ENCODE measurements at places on chromosomes 2 and 18.

DNA sequence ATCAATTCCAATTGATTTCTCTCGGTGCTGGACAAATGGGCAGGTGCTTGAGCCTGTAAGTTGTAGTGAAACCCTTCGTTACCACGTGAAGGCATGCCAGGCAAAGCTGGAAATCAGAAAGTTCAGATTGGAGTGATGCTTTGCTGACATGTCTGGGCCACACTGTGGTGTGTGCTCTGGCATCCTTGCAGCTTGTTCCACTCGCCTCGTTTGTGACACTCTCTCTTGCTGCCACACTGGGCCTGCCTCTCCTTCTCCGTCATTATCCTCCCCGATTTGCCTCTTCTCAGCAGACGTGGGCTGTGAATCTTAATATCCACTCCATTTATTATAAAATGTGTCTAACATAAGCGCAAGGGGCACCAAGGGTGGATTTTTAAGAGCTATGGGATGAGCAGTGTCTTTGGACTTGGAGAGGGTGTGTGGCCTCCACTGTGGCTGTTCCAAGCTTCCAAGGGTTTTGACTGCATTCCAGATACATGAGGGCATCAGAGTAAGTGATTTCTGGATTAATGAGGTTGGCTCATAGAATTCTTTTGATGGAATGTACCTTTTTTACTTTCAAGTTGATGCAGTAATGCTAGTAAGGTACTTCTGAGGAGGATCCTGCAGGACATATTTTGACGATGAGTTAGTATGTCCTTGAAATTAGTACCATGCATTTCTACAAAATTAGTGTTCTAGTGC, 238.8 kb downstream of the TPGS2 start:
- DNase-seq, result no peak

GRCh38 chr2:48600204-48600813, 17.3 kb upstream of the GTF2A1L start:
- peak; percentile 25 for DNase-seq

- no peak for DNase-seq
These were observed 647.8 kb upstream of the RAB6C start for GRCh38 chr2:129331638-129332037.

GRCh38 chr18:49544362-49544761, 17.5 kb upstream of the LIPG start:
- no peak for DNase-seq

- DNase-seq, result no peak
These were observed 212.3 kb upstream of the TRIB2 start for GRCh38 chr2:12504443-12504842.

- no peak for DNase-seq
These were observed 174.8 kb downstream of the UBR3 start for GRCh38 chr2:170002096-170002495.

- no peak for DNase-seq
These were observed 10.3 kb downstream of the ANKAR start for GRCh38 chr2:189684811-189685210.

DNA sequence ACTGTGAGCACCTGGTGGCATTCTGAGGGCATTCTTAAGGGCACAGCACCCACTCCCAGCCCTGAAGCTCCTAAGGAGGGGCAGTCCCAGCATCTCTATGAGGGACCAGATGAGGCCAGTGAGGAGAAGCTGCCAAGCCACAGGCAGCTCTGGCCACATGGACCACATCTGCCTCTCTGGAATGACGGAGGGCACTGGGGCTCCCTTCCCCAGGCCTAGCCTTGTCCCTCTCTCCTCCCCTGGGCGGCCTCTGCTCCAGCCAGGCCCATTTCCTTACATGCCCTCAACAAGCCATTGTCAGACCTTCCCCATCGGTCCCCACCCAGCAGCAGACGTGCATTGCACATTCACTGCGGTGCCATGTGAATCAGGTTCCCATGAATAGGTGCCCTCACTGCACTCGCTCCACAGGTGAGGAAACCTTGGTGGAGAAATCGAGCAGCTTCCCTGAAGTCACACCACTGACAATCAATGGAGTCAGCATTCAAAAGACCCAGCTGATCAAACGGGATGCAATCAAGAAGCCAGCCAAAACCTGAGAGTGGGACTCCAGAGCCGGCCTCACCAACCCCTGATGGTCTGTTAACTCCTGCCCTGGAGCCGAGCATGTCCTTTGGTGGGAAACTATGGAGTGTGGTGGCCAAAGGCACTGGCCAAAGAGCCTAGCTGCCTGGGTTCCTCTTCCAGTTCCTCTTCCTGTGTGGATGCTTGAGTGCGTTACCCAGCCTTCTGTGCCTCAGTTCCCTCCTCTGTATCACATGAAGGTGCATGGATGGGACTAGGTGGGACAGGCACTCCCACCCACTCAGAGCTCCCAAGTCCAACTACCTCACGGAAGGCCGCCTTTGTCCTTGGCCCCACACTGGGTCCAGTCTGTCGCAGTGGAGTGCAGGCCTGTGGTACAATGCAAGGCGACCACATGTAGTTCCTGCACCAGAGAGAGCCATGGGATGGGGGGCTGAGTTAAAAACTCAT, 147.3 kb downstream of the ZFP36L2 start:
- DNase-seq, result no peak

DNA sequence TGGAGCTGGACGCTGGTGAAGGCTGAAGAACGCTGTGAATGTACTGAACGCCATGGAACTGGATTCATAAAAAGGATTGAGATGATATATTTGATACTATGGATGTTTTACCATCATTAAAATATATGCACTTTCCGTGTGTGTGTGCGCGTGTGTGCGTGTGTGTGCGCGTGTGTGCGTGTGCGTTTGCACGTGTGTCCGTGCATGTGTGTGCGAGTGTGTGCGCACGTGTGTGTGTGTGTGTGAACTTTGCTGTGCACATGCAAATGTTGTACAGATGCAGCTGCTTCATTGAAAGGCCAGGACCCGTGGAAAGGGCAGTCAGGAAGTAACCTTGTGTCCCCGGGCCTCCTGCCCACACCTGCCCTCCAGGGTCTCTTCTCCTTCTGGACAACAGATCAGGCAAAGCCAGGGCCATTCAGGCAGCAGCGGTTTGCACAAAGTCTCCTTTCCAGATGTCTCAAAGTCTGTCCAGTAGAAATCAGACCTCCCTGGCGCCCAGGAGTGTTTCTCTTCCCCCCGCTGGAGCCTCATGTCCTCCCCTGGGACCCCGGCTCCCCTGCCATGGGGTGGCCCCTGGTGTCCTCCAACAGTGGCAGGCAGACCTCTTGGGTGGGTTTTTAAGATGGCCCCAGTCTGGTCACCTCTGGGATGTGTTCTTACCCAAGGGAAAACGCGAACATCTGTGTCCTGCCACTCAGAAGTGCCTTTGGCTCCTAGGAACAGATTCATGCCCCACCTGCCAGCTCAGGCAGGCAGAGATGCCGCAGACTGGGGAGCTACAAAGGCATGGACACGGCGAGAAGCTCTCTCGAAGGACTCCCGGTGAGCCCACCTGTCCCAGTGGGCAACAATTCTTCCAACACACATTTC, 86.1 kb upstream of the GPC1 start:
- DNase-seq, result no peak

DNA sequence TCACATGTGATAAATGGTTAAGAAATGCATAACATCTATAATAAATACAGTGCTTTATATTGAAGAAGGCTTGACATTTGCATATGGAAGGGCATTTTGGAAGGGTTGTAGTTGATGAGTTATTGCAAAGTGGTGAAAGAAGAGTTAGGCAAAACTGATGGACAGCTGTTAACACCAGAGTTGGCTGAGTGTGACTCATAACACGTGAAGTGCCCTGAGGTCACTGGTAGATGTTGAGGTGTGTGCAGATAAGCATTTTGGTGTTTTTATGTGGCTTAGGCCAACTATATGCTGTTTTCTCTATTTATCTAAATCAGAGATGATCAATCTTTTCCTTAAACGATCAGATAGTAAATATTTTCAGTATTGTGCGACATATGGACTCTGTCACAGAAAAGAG, 154.3 kb upstream of the KCNH7 start:
- no peak for DNase-seq

DNA sequence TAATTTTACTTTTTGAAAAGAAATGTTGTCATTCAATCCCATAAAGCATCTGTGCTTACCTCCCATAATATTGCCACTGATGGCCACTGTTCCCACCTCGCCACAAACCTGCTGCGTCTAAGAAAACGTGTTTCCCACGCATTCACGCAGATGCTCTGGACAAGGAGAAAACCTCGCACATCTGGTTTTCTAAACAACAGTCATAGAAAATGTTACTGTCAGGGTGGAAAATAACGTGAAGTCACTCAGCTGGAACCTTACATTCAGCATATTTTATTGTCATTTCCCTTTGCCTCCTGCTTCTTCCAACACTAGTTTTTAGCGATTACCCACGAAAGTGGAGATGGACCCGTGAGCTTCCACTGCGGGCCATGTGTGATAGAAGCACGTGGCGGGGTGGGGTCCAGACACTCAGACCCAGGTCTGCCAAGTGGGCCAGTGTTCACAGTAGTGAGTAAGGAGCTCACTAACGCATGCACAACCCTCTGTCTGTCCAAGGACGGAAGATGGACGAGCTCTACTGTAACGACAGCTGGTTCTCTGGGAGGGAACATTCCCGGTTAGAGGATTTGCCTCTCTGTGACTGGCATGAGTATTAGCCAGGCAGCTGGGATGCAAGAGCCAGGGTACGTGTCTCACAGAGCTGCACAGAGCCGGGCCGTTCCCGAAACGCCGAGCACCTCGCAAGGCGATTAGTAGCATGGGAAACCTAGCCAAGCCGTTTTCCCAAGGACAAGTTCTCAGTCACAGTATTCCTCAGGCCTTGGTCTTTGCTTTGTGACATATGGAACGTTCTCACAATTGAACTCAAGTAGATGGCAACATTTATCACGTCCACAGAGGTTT, 94.5 kb downstream of the MTCL1 start:
- DNase-seq, result no peak

DNA sequence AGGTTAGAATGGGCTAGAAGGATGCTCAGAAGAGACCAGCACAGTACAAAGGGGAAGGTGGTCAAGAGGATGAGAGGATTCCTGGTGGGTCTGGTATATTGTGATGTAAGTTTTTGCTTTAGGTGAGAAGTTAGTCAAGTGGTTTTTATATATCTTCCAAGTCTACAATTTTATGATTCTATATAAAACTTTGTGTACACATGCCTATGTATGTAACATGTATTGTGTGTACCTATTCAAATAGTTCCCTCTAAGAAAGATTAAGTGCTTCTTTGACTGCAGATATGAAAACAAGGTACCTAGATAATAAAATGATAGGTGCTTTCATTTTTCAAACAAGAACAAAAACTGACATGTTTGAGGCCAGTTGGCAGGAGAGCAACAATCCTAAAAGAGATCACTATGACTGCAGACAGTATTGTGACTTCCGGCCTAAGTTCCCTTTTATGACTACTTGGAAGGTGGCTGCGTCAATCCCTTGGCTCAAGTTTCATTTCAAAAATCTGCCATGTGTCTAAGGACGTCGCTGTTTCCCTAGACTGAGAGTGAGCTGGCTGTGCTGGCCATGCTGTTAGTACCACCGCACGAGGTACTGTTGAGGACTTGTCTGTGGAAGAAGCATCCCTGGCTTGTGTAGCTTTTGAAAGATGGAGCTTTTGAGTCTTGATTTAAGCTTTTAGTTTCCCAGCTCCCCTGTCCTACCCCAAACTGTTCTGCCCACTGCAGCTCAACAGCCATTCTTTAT, 123.1 kb downstream of the PRPF40A start:
- no peak for DNase-seq

DNA sequence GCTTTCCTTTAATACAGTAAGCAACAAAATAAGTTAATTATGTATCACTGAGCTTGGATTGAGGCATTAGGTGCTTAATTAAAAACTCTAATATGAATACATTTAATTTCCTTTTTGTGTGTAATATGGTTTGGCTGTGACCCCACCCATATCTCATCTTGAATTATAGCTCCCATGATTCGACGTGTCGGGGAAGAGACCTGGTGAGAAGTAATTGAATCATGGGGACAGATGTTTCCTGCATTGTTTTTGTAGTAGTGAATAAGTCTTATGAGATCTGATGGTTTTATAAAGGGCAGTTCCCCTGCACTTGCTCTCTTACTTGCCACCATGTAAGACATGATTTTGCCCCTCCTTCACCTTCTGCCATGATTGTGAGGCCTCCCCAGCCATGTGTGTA, 325.4 kb upstream of the CDH7 start:
- no peak for DNase-seq

DNA sequence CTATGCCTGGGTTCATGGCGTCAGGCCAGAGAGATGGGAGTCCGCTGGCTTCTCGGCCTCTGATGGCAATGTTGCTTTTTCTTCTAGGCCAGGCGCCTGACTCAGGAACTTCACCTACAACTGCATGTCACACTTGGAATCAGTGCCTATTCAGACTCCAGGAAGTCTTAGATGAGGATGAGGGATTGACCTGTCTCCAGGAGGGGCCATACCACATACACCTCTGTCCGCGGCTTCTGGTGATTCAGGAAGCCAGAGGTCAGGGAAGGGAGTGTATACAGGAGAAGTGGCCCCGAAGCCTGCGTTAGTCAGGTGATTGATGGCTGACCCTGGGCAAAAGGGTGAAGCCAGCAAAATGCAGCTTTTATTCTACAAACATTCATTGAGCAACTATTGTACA, 109.1 kb upstream of the RMDN2 start:
- DNase-seq, result no peak

- DNase-seq, result no peak
These were observed 161.5 kb downstream of the FIGN start for GRCh38 chr2:163574309-163574708.
